AG08395 (cell line): ENCODE measurements at places on chromosomes 11 and 22.

- DNase-seq, result no peak
These were observed 70.3 kb downstream of the SCUBE1 start for GRCh38 chr22:43272869-43273318.

DNA sequence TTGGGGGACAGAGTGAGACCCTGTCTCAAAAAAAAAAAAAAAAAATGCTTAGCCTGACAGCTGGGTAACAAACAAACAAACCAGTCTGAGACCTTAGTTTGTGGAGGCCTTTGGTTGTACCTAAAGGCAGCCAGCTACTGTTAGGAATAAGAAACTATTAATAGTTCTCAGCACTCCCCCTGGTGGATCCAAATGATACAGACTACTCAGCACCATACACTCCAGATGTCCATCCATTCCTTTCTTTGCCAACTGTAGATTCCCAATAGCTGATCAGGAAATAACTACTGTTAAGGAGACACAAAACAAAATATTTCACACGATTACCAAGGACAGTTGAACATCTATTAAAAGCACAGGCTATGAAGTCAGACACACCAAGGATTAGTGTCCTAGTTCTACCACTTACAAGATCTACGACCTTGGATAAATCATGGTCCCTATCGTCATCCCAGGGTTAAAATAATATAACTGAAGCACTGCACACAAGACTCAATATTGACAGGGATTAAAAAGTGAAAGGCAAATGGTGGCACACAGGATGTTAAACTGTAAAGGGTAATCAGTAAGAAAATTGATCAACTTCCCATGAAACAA lies 17.2 kb downstream of the CLDN25 start:
- DNase-seq, result peak; percentile 72

GRCh38 chr11:19820100-19820499 lies 107.5 kb downstream of the NAV2 start:
- peak; percentile 75 for DNase-seq

- DNase-seq, result no peak
These were observed 49.1 kb downstream of the LRRC32 start for GRCh38 chr11:76621466-76621865.

DNA sequence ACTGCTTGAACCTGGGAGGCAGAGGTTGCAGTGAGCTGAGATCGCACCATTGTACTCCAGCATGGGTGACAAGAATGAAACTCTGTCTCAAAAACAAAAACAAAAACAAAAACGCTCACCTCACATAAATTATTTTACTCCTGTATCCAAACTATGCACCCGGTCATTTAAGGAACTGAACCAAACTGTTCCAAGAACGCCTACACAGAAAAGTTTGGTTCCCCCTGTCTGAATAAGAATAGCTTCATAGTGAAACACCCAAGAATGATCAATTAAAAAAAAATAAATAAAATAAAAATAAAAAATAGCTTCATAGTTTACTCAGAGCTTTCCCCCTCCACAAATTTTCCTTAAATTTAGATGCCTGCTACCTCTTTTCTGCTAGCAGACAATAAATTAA lies 13.7 kb downstream of the NUP98 start:
- no peak for DNase-seq
